Naive thymus-derived CD8-positive, alpha-beta T cell (primary cell): ENCODE measurements at places on chromosomes 1 and 21. TPM values are rescaled to one million over a fixed set of nuclear protein-coding genes. Genes with fewer than 3 reads are reported as not detected.

The REN gene
- total RNA-seq, result not detected

The TIAM1 gene
- 9.8 TPM for total RNA-seq

The LCE3A gene
- total RNA-seq, result not detected

The LCE5A gene
- not detected for total RNA-seq

The SLAMF7 gene
- 6.2 TPM for total RNA-seq

The GUCA2B gene
- total RNA-seq, result not detected

The GBP7 gene
- 0.14 TPM for total RNA-seq

The MAN1C1 gene
- 47.2 TPM for total RNA-seq

The SYT2 gene
- total RNA-seq, result not detected

The ARID4B gene
- 92.2 TPM for total RNA-seq

The S100A10 gene
- total RNA-seq, result 198 TPM

The OR2T33 gene
- total RNA-seq, result not detected

- H3K27ac ChIP-seq, result no peak overlapping the region
- no peaks in the 10 kb centered on the region for H3K36me3 ChIP-seq
- H3K4me1 ChIP-seq, result no peaks in the 10 kb centered on the region
These were observed 49.8 kb upstream of the WLS start for GRCh38 chr1:68281946-68282615.

- peak overlapping the region; percentile 89 for H3K27ac ChIP-seq
- DNase-seq, result no peak
- H3K4me3 ChIP-seq, result no peak overlapping the region
- H3K27me3 ChIP-seq, result no peaks in the 10 kb centered on the region
These were observed 6.8 kb upstream of the SLAMF1 start for GRCh38 chr1:160653620-160654016.

GRCh38 chr21:17454315-17455027 lies 58.4 kb upstream of the CXADR start:
- peaks cover 17% of the 10 kb centered on the region for H3K27me3 ChIP-seq
- peak; percentile 3 for DNase-seq
- peak overlapping the region; percentile 2 for H3K4me3 ChIP-seq
- peak overlapping the region; percentile 78 for H3K27ac ChIP-seq
- H3K4me1 ChIP-seq, result peaks cover 7% of the 10 kb centered on the region

- no peak overlapping the region for H3K27ac ChIP-seq
- DNase-seq, result no peak
- H3K27me3 ChIP-seq, result peaks cover 23% of the 10 kb centered on the region
- no peak overlapping the region for H3K4me3 ChIP-seq
- H3K36me3 ChIP-seq, result no peaks in the 10 kb centered on the region
These were observed 456.3 kb downstream of the MATN1 start for GRCh38 chr1:30267046-30267445.

DNA sequence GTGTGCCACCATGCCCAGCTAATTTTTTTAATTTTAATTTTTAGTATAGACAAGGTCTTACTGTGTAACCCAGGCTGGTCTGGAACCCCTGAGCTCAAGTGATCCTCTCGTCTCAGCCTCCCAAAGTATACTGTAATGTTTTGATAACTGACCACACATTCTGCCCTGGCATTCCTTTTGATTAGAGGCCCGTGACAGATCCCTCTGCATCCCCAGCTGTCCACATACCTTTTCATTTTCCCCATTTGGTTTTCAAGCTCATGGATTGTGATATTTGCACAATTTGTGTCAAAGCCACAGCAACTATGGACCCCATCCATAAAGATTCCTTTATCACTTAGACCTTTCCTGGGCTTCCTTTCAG lies 116.8 kb upstream of the ATP1A1 start:
- peaks cover 16% of the 10 kb centered on the region for H3K4me1 ChIP-seq
- no peak for DNase-seq
- H3K27ac ChIP-seq, result no peak overlapping the region
- H3K27me3 ChIP-seq, result no peaks in the 10 kb centered on the region
- H3K36me3 ChIP-seq, result no peaks in the 10 kb centered on the region

DNA sequence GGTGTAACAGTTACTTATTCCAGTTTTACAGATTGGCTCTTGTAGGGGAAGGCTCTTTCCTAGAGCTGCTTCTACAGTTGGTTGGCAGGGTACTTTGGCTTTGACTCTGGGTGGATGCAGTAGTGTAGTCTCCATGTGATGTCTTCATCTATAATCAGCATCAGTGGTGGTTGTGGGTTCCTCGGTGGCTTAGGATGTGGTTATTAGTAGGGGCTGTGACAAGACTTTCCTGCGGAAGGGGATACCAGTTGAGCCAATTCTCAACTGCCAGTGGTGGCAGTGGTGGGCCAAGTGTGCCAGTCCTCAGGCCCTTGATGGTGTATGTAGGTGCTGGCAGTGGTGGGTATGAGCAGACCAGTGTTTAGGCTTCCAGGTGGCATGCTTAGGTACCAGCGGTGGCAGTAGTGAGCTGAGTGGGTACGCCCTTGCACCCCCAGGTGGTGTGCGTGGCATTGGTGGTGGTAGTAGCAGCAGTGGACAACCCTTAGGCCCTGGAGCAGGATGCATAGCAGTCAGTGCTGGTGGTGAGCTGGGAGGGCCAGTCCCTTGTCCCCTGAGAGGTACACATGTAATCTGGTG lies 27.2 kb upstream of the KLF18 start:
- H3K4me1 ChIP-seq, result no peaks in the 10 kb centered on the region
- H3K27me3 ChIP-seq, result peaks cover 17% of the 10 kb centered on the region
- DNase-seq, result no peak

DNA sequence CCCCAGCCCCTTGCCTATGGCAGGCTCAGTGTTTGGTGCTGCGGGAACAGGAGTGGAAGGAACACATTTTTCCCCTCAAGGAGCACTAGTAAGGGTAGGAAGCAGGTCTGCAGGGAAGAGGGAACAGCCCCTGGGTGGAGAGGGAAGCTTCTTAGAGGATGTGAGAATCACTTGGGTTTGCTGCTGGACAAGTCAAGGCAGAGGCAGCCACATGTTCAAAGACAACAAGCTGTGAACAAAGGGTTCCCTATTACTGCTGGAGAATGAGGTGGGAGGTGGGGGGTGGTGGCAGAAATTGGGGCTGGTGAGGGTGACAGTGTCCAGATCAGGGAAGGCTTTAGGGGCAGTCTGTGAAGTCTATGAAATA lies 24.8 kb upstream of the CITED4 start:
- no peak for DNase-seq
- H3K36me3 ChIP-seq, result no peaks in the 10 kb centered on the region
- peaks cover 4% of the 10 kb centered on the region for H3K4me1 ChIP-seq
- no peak overlapping the region for H3K4me3 ChIP-seq
- H3K27ac ChIP-seq, result no peak overlapping the region
- peaks cover 34% of the 10 kb centered on the region for H3K27me3 ChIP-seq

DNA sequence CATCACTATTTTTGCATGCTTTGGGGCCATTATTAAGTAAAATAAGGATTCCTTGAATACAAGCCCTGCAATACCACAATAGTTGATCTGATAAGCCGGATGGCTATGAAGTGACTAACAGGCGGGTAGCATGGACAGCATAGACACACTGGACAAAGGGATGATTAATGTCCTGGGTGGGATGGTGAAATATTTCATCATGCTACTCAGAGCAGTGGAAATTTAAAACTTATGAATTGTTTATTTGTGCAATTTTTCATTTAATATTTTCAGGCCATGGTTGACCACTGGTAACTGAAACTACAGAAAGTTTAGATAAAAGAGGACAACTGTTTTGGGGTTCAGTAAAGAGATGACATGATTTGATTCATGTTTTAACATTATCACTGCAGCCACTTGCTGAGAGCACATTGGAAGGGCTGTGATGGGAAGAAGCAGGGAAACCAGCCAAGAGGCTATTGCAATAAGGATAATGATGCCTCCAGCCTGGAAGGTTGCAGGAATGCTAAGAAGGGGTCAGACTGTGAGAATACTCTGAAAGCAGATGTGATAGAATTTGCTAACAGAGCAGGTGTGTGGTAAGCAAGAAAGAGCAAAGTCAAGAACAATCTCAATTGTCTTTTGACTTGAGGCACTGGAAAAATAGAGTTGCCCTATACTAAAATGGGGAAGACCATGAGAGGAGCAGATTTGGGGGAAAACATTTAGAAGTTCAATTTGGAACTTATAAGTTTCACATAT lies 62.5 kb upstream of the TNFSF4 start:
- DNase-seq, result no peak
- peaks cover 9% of the 10 kb centered on the region for H3K36me3 ChIP-seq
- H3K27ac ChIP-seq, result no peak overlapping the region

GRCh38 chr1:204046346-204046745 lies 26.6 kb upstream of the SOX13 start:
- peaks cover 11% of the 10 kb centered on the region for H3K27me3 ChIP-seq
- no peak overlapping the region for H3K27ac ChIP-seq
- no peak overlapping the region for H3K4me3 ChIP-seq
- no peak for DNase-seq
- peaks cover 2% of the 10 kb centered on the region for H3K4me1 ChIP-seq

DNA sequence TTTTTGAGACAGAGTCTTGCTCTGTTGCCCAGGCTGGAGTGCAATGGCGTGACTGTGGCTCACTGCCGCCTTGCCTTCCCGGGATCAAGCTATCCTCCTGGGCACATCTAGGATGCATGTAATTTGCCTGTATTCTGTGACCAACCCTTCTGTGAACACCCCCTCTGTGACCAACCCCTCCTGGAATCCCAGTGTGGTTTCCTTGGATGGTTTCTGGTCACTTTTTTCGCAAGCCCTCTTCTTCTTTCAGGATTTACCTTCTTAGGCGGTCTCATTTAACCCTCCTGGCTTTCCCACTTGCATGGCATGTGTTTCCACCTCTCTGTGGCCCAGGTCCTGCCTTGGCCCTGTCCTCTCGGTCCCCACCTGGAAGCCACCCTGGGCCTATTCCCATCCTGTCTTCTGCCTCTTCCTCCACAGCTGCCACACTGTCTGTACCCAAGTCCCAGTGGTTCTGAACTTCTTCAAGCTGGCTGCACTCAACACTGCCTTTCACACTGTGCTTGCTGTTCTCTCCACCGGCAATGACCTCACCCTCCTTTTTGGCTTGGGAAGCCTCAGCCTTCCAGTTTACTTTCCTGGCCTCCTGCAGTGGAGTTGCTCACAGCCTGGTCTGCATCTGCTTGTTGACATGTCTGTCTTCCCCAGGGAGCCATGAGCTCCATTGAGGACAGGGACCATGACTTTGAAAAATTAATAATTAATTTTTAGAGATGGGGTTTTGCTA lies 57.0 kb downstream of the DISC1 start:
- no peak overlapping the region for H3K4me3 ChIP-seq
- no peaks in the 10 kb centered on the region for H3K27me3 ChIP-seq
- H3K27ac ChIP-seq, result peak overlapping the region; percentile 27
- H3K36me3 ChIP-seq, result peaks cover 35% of the 10 kb centered on the region

DNA sequence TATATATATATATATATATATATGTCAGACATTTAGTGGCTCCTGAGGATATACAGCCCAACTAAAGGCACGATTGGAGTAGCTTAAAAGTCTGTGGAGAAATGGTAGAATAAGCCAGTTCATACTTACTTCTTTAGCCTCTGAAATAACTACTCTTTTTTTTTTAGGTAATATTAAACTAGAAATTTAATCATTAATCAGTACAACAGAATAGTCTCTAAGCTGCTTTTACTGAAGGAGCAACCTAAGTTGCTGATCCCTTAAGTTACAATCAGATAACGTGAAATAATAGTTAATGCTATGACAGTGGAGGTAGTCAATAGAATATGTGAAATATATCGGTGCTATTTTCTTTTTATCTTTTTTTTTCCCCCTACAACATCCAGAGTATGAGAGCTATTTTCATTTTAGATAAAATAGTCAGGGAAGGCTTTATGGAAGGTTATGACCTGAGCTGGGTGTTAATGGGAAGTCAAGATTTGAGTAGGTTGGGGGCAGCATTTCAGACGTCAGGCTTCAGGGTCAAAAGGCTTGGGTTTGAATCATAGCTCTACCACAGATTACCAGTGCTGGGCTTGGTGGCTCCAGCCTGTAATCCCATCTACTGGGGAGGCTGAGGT lies 15.6 kb downstream of the ZMPSTE24 start:
- peaks cover 26% of the 10 kb centered on the region for H3K36me3 ChIP-seq
- H3K4me1 ChIP-seq, result peaks cover 12% of the 10 kb centered on the region
- H3K27me3 ChIP-seq, result no peaks in the 10 kb centered on the region

GRCh38 chr1:10679496-10680220 lies 116.8 kb downstream of the CASZ1 start:
- no peak overlapping the region for H3K4me3 ChIP-seq
- no peaks in the 10 kb centered on the region for H3K27me3 ChIP-seq
- no peaks in the 10 kb centered on the region for H3K36me3 ChIP-seq

DNA sequence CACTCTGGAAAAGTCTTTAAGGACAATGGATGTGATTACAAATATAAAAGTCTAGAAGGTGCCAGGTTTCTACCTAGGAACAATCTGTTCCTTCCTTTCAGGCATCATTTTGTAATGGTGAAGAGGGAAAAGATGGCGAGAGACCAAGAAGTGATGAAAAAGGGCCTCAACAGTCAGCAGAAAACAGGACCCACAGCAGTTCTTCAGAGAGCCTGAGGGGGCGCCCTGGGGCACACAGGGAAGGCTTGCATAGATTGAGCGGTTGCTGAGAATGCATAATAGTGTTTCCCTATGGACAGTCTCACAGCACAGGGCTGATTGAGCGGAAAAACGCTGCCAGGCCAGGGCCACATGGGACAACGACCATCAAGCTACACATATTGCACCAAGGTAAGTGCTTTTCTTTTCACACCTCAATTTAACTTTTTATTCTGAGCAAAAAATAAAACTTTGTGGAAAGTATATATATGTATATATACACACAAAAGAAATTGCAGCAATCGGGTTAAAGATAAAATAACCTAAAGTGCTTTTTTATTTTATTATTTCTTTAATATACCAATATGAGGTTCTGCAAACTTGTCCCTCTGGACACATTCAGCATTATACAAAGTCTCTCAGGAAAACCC lies 3.1 kb upstream of the YRDC start:
- H3K27me3 ChIP-seq, result no peaks in the 10 kb centered on the region
- H3K36me3 ChIP-seq, result no peaks in the 10 kb centered on the region
- DNase-seq, result peak; percentile 60
- peaks cover 30% of the 10 kb centered on the region for H3K4me1 ChIP-seq

DNA sequence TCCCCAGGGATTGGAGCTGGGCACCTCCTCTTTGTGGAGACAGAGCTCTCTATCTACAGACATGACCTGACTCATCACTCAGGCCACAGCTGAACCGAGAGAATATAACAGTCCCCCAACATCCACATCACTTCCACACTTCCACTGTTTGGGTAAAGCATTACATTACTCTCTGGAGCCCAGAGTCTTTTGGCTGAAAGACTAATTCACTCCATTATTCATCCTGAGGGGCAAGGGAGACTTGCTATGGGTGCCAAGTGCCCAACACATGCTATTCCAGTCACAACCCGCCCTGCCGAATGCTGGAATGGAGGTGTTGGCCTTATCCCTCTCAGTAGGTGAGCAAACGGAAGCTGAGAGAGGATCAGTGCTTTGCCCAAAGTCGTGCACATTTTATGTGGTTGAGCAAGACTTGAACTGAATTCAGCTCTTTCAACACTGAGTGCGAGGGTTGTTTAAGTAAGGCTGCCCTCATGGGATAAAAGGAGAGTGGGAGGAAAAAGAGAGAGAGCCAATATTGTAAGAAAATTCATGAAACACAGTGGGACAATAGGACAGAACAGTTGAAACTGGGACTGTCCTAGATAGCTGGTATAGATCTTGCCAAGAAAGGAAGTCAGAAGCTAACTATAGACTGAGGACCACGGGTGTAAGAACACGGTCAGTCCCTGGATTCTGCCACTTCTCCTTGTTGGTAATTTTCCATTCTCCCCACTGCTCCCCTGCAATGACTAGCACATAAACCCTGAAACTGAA lies 13.5 kb upstream of the CHI3L1 start:
- no peak for DNase-seq
- H3K36me3 ChIP-seq, result no peaks in the 10 kb centered on the region
- H3K4me3 ChIP-seq, result no peak overlapping the region
- no peak overlapping the region for H3K27ac ChIP-seq
- no peaks in the 10 kb centered on the region for H3K4me1 ChIP-seq
